CD4-positive, alpha-beta T cell treated with Interleukin-1 beta for 1 hour (primary cell): ENCODE measurements at places on chromosomes 13 and 19.

- DNase-seq, result no peak
Observed at GRCh38 chr19:35909684-35910035, 1.6 kb upstream of the TYROBP start.

GRCh38 chr13:113904411-113904810 is 40.5 kb upstream of the GAS6 start:
- no peak for DNase-seq

GRCh38 chr19:14542711-14543328 is 13.4 kb downstream of the TECR start:
- no peak for DNase-seq

DNA sequence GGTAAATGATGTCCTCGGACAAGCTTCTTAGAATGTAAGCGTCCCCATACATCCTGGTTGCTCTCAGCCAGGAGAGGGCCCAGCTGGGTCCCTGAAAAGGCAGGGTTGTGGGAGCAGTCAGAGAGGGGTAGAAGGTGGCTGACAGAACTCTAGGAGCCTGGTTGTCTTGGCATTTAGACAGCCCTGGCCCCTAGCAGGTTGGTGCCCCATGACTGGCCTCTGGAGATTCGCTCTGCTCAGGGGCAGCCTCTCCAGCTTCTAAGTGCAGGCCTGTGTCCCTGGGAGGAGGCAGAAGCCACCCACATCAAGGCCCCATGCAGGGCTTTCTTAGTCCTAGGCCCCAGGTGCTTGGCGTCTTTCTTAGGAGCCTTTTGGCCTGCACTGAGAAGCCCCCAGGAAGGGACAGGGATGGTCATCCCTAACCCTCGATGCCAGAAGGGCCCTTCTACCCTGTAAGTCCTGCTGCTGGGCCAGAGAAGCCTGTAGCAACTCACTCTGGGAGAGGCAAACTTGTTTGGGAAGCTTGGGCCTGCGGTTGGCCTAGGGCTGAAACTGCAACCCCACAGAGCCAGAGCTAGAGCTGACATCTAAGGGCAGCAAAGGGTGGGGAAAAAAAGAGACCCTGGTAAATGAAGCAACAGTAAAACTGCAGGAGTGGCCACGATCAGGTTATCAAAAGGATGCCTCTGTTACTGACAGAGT is 2.8 kb upstream of the CDX2 start:
- no peak for DNase-seq

- no peak for DNase-seq
Observed at GRCh38 chr13:28338006-28338574, 156.8 kb downstream of the FLT1 start.

DNA sequence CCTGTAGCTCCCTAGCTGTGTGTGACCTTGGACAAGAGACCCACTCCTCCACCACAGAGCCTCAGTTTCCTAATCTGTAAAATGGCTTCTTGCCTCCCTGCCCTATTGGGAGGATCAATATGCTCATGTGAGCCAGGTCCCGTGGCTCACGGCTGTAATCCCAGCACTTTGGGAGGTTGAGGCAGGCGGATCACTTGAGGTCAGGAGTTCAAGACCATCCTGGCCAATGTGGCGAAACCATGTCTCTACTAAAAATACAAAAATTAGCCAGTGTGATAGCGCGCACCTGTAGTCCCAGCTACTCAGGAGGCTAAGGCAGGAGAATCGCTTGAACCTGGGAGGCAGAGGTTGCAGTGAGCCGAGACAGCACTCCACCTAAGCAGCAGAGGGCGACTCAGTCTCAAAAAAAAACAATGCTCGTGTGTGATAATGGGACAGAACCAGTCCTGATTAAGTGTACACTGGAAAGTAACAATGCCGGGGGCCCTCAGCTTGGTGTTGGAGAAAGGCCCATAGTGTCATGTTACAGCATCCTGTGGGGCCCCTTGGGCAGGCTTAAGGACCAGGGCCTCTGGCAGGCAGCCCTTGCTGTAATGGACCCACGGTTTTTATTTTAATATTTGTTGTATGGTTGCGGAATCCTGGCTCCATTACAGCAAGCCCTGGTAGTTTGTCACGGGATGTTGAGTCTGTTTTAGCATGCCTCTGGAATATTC is 6.8 kb downstream of the RPS11 start:
- peak; percentile 67 for DNase-seq

DNA sequence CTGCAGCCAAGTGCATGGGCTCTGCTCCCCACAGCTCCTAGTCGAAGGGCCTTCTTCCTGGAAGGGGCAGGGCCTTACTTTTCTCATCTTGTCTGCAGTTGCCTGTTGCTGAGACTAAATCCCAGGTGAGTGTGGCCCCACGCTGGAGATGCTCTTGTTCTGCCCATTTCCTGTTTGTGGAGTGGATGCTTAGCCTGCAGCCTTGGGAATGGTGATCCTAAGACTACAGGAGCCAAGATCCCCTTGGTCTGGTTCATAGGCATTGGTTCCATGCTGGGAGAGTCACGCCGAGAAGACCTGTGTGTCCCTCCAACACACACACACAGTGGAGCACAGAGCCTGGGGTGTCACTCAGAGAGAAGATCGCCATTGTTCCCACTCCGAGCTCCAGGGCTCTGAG is 23.5 kb downstream of the CFAP97D2 start:
- DNase-seq, result no peak

- no peak for DNase-seq
Observed at GRCh38 chr13:75454497-75454896, 27.5 kb downstream of the TBC1D4 start.

DNA sequence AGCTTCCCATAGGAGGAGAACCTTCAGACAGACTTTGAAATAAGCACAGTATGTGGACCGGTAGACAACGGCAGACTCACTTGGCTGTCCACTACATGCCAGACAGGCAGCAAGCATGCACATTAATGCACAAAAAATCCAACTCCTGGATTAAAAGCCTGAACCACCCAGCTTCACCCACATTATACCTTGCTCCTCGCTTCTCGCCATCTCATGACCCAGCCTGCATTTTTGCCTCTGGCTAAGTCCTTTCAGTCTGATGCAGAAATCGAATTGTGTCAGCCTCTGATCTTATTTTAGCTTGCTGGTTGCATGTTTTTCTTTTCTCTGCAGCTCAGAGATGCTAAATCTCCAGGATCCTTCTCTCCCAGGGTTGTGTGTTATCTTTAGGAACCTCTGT is 358.7 kb downstream of the RFC3 start:
- no peak for DNase-seq

DNA sequence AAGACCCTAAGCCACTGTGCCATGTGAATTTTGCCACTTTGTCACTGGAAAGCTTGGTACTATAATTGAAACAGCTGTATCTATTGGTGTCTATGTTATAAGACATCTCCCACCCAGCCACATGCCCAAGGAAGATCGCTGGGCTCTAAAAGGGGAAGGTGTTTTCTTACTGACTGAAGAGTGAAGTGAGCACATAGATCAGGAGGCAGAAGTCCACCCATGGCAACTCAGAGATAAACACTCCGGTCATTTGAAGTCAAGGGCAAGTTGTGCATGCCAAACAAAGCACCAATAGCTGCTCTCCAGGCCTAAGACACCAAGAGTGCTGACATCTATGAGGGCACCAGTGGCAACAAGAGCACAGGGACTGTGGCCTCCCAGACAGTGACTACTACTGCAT is 153.8 kb downstream of the KCTD12 start:
- no peak for DNase-seq

- no peak for DNase-seq
Observed at GRCh38 chr19:17529239-17530158, 18.1 kb downstream of the PGLS start.

GRCh38 chr19:17159466-17160393 is 55.4 kb upstream of the USE1 start:
- DNase-seq, result no peak

- peak; percentile 53 for DNase-seq
Observed at GRCh38 chr19:4916292-4917082, 7.2 kb downstream of the UHRF1 start.

DNA sequence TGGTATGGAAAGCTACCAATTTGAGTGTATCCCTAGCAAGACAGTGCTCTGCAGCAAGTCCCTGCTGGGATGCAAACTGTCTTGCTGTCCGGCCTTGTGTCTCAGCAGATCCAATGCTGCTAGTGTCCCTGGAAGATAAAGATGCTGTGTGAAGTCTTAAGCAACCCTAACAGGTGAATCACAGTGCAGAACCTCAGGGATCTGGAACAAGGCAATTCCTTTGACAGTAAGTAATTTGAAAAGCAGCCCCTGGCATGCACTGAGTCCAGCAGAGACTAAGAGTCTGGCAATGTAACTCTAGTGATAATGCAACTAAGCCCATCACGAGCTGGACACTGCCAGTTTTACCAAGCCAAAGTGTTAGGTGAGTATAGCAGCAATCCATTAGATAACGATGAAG is 1.7 kb upstream of the UCHL3 start:
- no peak for DNase-seq

DNA sequence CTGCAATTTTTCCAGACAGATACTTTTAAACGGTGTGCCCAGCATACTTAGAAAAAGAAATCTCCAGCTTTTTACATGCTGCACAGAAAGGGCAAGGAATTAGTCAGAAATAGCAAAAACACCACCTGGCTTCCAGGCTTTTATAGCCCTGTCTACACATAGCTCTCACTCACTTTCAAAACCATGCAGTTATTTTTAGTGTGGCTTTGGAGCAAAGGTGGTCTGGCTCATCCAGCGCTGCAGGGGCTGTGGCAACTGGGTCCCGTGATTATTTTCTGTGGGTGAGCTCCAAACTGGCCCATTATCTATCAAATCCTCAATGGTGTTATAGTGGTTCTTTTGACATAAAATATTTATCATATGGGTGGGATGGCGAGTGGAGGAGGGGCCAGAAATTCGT is 57.0 kb downstream of the COL4A2 start:
- no peak for DNase-seq

DNA sequence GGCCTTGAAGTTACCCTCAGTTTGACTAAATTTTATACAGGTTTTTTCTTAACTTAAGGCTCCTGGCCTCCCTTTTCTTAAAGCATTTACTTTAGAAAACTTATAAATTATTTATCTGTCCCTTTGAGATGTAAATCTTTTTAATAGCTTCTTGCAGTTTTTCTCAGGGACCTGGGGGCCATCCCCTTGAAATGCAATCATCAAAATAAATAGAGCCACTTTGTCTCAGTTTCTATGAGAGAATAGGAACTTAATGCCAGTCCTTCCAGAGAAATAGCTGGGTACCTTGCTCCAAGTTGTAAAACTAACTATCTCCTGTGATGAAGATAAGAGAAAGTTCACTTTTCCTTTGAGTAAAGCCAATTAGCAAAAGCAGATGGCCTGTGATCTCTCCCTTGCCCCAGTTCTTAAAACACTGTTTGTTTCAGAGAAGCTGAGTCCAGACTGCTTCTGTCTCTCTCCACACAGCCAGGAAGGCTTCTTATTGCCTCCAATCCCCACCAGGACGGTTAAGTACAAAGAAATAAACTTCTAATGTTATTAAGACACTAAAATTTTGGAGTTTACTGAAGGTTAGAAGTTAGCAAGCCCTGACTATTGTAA is 913.1 kb downstream of the OLFM4 start:
- DNase-seq, result no peak

DNA sequence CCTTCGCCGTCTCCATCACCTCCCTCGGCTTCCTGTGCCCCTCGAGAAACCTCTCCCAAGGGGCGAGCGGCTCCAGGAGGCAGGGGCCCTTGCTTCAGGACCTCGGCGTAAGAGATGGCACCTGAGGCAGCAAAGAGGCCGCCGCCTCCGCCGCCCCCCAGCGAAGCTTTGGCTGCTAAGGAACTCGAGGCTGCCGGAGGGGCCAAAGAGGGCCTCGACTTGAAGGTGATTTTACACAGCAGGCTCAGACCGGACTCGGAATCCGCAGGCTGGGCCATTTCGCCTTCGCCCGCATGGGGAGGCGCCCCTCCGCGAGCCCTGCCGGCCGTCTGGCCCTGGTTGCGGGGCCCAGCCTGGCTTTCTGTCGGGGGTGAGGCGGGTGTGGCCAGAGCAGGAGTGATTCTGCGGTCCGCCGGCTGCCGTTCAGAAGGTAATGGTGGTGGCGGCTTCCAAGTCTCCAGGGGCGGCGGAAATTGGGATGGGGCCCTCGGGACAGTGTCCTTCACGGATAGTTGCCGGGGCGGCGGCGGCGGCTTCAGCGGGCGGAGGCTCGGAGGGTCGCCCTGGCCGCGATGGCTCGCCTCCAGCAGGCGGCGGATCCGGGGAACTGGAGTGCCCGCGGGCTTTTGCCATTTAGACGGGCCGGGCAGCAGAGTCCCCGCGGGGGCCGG is 1.4 kb downstream of the GGN start:
- no peak for DNase-seq

DNA sequence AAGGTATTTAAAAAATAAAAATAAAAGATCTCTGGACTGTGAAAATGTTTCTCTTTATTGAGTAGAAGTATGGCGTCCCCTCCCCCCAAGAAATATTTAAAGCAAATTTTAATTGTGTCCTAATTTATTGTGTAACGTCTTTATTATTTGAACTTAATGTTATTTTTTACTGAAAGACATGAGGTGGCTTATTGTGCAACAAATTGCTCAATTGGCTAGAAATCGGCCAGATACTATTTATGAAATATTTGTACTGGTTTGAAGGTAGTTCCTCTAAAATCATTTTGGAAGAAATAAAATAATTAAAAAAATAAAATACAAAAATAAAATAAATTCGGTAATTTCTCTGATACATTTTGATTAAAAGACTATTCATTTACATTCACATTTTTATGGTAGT is 162.3 kb downstream of the DACH1 start:
- no peak for DNase-seq
